ENCODE measurements at places on chromosomes 2 and 18.

- no peak for DNase-seq
Observed at GRCh38 chr2:178804791-178805190, 2.4 kb downstream of the TTN start.

GRCh38 chr2:152415231-152415642 is 80.3 kb downstream of the FMNL2 start:
- DNase-seq: no peak

DNA sequence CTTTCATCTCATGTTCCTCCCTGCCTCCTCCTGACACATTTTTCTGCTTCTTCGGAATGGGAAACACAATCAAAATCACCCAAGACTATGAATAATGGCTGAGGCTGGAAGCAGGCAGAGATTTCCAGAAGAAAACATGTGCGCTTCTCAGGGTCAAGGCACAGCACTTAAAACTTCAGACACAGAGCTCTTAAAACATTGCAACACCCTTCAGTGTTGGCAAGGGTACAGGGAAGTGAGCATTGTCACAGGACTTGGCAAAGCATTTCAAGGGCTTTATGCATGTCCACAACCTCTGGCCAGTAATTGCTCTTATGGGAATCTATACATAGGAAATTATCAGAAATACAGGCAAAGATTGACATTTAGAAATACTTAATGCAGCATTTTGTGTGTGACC is 477.6 kb upstream of the KLHL29 start:
- DNase-seq: no peak

DNA sequence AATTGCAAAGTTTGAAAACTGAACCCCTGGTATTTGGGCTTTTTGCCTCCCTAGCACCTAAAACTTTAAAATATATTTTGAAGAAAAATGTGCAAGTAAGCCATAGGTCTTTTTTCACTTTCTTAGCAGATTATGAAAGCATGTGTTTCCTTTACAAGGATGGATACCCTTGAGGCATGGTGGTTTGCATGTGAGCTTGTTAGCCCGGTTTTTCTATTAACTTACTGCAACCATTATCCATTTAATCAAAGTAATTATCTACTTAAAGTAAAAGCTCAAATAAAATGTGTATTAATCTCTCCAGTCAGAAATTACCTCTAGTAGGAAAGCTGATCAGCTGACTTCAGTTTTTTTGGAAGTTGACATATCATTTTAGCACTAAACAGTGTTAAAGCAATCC is 140.6 kb downstream of the EML6 start:
- DNase-seq: no peak

GRCh38 chr2:176385838-176386237 is 116.6 kb downstream of the MTX2 start:
- no peak for DNase-seq

DNA sequence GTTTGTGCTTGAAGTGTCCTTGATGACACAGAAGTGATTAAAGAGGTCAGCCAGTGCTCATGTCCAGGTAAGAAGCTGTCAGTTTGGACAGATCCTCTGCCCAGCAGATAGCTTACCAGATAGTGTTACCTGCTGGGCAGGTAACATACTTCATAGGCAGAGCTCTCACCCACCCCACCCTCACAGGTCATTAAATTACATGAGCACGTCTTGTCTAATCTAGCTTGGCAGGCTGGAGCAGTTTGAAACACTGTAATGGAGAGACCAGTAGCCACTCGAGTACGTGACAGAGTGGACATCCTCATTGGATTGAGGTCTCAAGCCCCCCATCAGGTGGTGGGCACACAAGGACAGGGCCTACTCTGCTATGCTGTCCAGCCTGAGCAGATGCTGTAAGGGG is 27.1 kb downstream of the TTC32 start:
- no peak for DNase-seq

DNA sequence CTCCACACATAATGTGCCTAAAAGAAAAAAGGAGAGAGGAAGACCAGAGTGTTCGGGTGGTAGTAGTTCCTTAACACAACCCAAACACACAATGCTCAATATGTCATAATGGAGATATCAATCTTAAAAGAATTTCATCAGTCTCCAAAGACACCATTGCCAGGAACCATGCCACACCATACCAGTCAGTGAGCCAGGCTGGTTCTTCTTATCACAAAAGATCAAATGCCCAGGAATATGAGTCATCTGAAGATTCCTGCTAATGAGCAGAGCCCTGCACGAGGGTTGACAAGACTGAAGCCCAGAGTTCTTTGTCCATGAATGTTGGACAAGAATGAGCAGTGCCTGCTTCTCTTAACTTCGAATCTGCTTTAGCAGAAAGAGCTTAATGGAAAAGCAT is 262.3 kb downstream of the ZNF516 start:
- DNase-seq: no peak

DNA sequence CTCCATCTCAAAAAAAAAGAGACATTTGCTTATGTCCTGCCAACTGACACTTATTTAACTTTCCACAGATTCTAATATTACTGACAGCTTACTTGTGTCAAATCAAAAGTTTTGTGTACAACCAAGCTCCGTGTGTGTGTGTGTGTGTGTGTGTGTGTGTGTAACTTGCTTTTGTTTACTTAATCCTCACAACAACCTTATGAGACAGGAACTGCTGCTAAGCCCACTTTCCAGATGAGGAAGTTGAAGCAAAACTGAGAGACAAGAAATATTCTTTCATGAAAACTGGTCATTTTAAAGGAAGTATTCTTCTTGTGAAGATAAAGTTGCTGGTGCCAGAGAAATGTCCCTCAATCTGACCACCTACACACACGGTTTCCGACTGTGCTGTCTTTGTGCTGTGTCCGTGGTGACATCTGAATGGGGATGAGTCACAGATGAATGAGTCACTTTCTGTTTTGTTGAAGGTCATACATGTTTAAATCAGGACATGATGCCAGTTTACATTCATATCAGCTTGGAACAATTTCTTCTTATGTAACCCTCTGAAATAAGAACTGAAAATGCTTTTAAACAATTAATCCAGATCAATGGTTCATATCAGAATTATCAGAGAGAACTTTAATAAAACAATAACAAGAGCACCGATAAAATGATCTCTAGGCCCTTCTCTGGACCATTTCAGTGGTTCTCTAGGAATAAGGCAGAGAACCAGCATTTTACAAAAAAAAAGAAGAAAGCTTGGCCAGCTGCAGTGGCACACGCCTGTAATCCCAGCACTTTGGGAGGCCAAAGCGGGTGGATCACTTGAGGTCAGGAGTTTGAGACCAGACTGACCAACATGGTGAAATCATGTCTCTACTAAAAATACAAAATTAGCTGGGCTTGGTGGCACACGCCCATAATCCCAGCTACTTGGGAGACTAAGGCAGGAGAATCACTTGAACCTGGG is 95.5 kb downstream of the THNSL2 start:
- DNase-seq: no peak

DNA sequence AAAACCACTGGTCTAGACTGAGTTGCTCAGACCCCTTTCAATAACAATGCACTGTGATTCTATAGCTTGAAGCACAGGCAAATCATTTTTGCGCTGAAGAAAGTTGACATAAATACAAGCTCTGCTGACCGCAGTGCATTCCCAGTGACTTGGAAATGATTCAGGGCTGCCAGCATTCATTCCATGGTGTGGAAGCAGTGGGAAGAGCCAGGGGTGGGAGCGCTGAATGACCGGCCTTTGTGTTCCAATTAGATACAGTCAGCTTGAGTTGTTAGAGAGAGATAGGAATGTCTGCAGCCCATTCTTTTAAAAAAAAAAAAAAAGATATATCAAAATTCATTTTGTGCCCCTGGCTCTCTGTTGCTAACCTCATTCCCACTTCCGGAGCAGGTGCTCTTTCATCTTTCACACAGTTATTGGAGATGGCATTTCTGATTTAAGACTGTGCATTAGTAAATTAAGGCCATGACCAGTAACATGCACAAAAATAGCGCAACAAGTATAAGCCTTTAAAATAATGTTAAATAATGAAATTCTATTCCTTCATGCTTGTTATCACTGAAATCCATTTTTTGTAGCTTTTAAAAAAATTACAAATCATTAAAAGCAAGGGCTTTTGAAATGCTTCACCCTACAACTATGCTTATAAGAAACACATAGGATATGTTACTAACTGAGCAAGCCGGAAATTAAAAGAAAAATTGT is 59.4 kb upstream of the CTLA4 start:
- DNase-seq: no peak

DNA sequence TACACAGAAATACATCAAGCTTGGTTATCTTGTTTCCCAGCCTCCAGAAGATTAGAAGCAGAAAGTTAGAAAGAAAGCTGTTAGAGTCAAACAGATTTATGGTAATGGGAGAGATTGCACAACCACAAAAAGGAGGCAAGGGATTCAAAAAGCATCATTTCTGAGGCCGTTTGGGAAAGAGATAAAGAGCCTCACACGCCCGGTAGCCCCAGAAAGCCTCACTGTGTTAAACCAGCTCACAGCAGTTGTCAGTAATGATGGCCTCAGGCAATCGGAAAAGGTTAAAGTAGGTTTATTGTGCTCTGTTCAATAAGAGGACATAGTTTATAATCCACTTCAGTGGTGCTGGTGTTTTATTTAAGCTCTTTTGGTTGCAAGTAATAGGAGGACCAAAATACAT is 111.3 kb downstream of the DCC start:
- no peak for DNase-seq

DNA sequence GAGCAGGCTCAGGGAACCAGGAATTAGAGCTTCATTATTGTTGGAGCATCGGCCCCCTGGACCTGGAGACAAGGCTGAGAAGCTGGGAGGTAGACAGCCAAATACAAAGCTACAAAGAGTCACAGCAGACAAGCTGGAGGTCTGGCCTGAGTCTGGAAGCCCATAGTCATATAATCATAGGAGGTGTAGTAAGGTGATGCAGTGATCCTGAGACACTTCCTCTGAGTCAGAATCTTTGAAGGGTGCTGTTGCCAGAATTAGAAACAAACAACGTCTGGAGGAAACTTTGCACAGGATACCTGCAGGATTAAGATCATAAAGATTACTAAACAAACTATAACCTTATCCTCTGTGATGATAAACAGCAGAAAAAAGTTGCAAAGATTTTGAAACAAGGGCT is 213.8 kb downstream of the DSC3 start:
- no peak for DNase-seq

DNA sequence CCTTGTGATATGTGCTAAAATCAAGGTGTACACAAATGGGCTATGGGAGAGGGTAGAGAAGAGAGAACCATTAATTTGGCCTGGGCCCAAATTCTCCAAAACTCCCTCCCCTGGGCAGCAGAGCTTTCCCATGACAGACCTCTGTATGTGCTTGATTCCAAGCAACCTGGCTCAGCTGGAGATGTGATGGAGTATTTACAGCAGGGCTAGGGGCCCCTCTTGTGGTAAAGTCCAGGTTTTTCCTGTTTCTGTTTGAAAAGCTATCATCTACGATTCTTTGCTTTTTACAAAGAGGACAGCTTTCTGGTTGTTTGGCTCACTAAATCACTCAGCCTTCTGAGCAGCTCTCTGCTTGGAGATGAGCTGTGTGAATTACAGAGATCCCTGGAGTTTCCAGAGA is 40.3 kb downstream of the KCNS3 start:
- DNase-seq: no peak

- no peak for DNase-seq
Observed at GRCh38 chr2:112220831-112221230, 34.0 kb downstream of the ZC3H8 start.

GRCh38 chr2:443216-443615 is 155.3 kb upstream of the ALKAL2 start:
- DNase-seq: no peak

All from activated T-cell treated with anti-CD3 and anti-CD28 coated beads, Interleukin-2, amount 50 U/mL, for 4 hours (primary cell).